Activated CD8-positive, alpha-beta memory T cell treated with anti-CD3 and anti-CD28 coated beads for 1 hour (primary cell): ENCODE measurements at places on chromosomes 1 and 21.

DNA sequence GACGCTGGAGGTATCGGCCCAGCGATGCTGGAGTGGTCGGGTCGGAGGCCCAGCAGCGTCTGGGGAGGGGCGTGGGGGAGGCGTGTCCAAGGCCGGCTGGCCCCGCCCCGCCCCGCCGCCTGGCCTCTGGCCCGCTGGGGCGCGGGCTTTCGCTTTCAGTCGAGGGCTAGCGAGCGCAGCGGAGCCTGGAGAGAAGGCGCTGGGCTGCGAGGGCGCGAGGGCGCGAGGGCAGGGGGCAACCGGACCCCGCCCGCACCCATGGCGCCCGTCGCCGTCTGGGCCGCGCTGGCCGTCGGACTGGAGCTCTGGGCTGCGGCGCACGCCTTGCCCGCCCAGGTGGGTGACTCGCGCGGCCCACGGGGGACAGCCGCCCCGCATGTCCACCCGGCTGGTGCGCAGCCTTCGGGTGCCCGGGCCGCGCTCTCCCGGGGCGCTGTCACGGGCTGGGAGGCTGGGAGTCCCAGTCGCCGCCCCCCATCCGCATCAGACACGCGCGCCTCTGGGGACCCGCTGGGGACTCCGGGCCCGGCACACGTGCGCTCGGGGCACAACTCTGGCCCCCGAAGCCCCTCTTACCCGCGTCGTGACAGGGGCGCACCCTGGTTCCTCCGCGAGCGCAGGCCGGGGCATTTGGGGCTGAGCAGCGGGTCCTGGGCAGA is at the start of gene TNFRSF1B:
TSS of gene TNFRSF1B (plus strand) at position 158 of the 659 bp plus-strand sequence. CDS start at position 259, 101 bp downstream.
- DNase-seq, result no peak

DNA sequence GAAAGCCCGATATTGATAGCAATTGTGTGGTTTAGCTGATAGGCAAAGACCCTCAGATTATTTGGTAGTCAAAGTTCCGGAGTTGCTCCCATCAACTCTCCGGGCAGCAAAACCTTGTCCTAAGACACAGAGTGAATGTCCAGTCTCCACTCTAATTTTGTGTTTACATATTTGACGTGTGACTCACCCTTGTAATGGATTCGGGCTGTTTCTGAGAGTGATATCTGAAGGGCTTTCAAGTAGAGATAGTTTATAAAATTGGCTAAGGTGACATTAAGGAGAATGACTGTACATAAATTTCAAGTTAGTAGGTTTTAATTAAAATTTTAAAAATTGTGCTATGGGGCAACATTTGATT is 154.2 kb downstream of the CNIH3 start:
- DNase-seq, result no peak

DNA sequence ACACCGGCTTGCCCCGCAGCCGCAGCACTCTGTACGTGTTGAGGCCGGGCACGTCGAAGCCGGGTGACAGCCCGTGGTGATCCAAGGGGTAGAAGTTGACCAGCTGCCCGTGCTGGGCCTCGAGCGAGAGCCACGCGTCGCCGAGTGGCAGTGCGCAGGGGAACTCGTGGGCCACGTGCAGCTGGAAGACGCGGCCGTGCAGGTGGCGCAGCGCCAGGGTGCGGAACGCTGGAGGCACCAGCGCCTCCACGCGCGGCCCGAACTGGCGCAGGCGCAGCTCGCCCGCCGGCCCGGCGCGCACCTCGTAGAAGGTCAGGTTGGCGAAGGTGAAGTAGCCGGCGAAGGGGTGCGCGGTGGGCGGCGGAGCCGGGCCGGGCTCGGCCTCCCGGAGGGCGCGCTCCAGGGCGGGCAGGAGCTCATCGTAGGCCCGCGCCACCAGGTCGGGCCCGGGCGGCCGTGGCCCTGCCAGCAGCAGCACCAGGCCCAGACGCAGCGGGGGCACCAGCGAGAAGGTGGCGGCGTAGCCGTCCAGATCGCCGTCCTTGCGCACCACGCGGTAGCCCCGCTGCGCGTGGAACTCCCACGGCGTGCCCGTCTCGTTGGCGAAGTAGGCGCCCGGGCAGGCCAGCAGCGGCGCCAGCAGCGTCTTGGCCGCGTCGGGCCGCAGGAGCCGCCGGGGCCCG is 19.5 kb downstream of the LACTBL1 start:
- DNase-seq, result no peak

DNA sequence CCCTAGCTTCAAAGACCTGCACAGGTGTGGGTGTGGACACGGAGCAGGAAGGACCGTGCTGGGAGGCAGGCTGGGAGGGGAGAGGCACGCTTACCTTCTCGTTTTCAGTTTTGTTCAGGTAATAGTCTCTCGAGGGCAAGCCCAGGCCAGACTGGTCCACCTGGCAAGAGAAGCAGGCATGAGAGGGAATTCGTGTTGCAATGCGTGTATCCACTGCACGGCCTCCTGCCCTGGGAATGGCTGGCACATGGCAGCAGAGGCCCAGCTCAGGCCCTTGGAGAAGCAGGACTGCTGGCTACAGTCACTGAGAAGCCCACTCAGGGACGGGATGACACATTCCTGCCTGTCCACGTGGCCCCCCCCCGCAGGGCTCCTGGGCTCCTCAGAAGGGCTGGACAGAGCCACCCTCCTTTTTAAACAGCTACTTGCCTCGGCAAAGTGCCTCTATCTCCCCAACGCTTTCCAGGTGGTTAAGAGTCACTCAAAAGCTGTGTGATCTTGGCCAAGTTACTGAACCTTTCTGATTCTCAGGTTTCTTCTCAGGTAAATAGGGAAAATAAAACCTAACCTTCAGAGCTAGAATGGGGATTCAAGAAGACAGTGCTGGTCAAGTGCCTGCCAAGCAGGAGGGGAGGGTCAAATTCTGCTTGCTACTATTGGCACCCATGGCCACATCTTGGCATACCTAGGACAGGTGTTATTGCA is 32.7 kb downstream of the ECE1 start:
- DNase-seq, result no peak

GRCh38 chr1:205351984-205352713 is 4.6 kb downstream of the KLHDC8A start:
- DNase-seq, result no peak

DNA sequence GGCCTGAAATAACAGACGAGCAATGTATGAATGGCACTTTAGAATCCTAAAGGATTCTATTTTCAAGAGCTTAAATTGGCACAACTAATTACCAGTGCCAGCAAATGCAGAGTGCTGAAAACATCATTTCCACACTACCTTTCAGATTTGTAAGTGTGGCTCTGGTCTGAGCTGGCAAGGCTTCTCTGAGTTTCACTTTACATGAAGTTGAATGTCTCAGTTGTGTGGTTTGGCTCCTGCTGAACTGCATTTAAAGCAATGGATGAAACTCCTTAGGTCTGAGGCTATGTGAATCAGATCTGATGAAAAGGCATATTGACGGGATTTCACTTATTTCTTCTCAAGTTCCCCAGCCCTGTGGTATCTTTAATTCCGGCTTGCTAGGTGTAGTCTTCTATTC is 114.8 kb upstream of the PTGFR start:
- DNase-seq, result no peak

DNA sequence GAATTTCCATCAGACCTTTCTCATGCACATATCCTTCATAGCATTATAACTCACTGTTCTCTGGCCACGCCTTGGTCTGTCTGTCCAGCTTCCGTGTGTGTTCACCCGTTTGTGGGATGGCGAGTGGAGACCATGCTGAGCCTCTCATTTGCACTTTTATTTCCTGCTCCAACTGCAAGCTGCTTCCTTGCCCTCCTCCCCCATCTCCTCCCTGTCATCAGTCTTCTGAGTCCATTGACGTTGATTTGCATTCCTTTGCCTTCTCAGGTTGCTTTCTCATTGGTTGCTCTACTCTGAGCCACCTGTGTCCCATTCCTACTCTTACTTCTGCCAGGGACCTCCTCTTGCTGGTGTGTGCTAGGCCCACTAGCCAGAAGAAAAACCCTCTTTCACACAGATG is 146.4 kb downstream of the NOS1AP start:
- no peak for DNase-seq

GRCh38 chr1:2546515-2547209 is 9.5 kb upstream of the TNFRSF14 start:
- DNase-seq, result peak; percentile 67

DNA sequence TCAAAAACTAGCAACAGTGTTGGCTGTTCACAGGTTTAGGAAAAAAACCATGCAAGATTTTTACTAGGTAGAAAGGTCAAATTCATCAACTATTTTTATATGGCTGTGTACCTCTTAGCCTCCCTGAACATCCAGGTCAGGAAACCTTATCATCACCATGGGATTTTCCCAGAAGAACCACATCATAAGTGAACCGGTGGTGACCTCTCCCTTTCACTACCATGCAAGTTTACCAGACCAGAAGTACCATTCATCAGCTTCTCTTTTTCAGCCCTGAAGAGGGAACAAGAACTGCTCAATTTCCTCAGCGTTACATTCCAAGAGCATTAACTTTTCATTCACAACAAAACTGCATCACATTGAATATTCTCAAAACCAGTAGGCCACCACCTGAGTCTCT is 5.9 kb downstream of the SSBP3 start:
- no peak for DNase-seq

- DNase-seq, result no peak
Observed at GRCh38 chr1:82160036-82160435, 359.3 kb downstream of the ADGRL2 start.

- DNase-seq, result no peak
Observed at GRCh38 chr1:181936768-181937581, 124.5 kb downstream of the ZNF648 start.

GRCh38 chr1:154496383-154496782 is 5.6 kb upstream of the TDRD10 start:
- DNase-seq, result no peak

GRCh38 chr21:17784604-17785402 is 34.4 kb downstream of the C21orf91 start:
- DNase-seq, result no peak

- no peak for DNase-seq
Observed at GRCh38 chr1:185733818-185734735, at the start of gene HMCN1. HMCN1 (plus strand) TSS chr1:185734391; CDS start chr1:185734780, 389 bp downstream.

GRCh38 chr1:205576805-205577761 is 54.7 kb downstream of the ELK4 start:
- no peak for DNase-seq

GRCh38 chr1:97739596-97740103 is 181.2 kb downstream of the DPYD start:
- DNase-seq, result no peak

GRCh38 chr1:23422941-23423340 is 1.6 kb downstream of the TCEA3 start:
- DNase-seq, result no peak

DNA sequence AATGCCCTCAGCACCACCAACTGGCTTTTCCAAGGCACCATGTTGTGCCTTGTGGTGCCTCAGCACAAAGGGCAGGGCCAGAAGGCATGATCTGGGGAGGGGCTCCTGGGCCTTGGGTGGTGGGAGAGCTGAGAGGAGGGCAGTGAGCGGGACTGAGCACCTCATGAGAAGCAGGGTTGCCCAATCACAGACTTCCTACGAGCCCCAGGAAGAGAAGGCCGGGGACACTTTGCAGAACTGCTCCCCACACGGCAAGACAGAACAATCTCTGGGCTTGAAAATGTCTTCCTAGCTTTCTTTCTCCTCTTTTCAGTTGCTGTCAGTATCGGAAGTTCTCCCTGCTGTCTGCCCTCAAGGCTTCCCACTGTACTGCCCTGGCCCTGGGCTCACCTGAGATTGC is 6.8 kb downstream of the KCNJ10 start:
- DNase-seq, result no peak

DNA sequence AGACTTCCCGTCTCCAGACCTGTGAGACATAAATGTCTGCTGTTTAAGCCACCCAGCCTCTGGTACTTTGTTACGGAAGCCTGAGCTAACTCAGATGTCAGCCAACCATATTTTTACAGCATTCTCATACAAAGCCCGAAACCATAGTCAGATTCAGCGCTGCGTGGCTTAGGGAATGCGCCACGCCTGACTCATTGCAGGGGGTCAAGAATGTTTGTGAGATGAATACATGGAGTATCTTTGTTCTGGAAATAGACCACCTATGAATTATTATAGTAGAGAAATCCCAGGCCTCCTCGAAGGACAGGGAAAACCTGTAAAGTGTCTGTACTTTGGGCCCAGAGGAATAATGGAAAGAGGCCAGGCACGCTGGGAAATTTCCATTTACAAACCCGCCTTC is 434.8 kb downstream of the CAMTA1 start:
- DNase-seq, result no peak

- DNase-seq, result no peak
Observed at GRCh38 chr1:29547300-29547699, 311.0 kb downstream of the PTPRU start.

DNA sequence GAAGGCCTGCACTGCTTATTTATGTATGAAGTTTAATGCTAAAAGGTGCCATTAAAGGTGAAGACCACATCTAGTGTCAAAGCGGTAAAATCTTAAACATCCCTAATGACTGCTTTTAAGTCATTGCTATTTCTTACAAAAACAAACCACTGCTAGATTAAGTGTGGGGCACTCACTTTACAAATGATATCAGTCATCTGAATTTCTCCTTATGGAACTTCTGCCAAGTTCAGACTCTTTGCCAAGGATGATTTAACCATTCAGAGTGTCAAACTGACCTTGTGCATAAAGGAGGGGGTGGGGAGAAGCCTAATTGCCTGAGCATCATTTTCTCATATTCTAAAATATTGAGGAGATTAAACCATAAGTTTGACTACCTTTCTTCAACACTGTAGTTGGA is 271.5 kb downstream of the TGFB2 start:
- no peak for DNase-seq

DNA sequence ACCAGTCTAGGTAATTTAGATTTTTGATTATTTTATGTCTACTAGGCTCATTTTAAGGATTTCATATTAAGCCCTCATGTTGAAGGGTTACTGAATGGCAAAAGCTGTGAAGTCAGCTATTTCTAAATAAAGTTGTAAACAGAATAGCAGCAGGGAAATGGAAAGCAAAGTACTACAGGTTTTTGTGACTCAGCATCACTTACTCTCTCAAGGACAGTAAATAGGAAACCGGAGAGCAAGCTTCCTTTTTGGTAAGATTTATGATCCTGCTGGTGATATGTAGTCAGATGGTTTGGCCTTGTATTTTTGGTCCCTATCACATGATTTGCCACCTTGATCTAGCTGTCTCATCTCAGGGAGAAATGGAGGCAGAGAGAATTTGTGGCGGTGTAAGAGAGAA is 226.0 kb downstream of the RPS6KC1 start:
- DNase-seq, result no peak

DNA sequence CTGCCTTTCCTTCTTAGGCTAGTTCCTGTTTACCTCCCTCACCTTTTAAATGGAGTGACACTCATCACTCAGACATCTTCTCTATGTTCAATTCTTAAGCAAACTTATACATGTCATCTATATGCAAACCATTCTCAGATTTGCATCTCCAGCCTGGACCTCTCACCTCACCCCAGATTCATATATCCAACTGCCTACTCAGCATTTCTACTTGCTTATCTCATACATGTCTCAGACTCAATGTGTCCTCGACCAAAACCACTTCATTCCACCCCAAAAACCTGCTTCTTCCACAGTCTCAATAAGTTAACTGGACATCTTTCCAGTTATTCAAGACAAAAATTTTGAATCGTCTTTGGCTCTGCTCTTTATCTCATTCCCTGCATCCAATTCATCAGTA is 62.6 kb downstream of the ERICH3 start:
- DNase-seq, result no peak

GRCh38 chr1:180424848-180425457 is 77.4 kb downstream of the ACBD6 start:
- DNase-seq, result no peak

GRCh38 chr1:71339238-71339637 is 258.4 kb upstream of the ZRANB2 start:
- DNase-seq, result no peak
